H9 (cell line): ENCODE measurements at places on chromosomes 6 and 20.

DNA sequence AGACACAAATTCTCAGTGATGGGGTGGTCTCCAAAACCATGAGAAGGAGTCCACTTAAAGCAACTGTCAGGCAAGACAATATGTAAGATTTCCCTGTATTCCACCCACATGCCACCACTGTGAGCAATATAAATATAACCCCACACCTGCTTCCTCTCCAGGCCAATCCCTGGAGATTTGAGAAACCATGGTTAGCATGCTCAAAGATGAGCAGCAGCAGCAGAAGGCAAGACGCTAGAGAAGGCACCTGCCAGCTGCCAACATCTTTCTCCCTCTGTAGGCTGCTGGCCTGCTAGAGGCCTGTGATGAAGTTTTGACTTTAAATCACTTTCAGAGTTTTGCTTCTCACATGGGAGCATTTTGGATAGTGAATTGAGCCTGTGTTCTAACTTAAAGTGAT lies 7.9 kb upstream of the SOD2 start:
- no peak for DNase-seq

DNA sequence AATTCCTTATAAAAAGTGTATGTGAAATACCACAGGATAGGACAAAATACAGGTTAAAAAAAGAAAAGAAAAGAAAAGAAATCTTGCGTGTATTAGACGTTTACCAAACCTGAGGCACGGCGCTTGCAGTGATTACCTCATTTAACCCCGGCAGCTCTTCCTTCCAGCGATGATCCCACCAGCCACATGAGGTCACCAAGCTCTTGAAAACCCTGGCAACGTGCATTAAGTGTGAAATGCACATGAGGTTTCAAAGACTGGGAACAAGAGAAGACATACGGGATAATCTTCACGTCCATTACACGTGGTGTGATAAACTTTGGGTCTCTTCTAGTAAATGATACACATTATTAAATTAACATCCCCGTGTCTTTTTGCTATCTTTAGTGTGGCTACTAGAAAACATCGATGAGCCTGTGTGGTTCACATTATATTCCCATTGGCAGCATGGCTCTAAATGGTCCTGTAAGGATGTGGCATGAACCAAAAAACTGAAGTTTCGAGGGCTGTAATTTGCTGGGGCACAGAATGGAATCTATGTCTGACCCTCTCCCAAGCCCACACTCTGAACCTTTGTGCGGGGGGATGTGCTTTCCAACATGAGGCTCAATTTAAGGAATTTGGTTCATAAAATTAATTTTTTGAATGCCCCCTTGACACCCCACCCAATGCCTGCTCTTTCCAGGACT lies 59.2 kb upstream of the THBS2 start:
- no peak for DNase-seq

DNA sequence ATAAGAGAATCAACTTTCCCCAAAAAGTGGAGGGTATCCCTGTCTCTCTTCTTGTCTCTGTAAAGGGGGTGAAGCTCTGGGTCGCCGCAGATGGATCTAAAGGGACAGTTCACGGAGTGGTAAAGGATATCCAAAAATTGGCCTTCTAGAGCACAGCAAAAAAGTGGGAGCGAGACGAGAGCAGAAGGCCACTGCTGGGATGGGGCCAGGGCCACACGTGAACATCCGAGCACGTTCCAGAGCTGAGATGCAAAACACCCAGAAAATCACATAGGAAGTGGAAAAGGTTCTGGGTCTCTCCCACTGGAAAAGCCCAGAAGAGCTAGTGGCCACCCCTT lies 837 bp downstream of the TRAM2 start:
- DNase-seq: no peak

DNA sequence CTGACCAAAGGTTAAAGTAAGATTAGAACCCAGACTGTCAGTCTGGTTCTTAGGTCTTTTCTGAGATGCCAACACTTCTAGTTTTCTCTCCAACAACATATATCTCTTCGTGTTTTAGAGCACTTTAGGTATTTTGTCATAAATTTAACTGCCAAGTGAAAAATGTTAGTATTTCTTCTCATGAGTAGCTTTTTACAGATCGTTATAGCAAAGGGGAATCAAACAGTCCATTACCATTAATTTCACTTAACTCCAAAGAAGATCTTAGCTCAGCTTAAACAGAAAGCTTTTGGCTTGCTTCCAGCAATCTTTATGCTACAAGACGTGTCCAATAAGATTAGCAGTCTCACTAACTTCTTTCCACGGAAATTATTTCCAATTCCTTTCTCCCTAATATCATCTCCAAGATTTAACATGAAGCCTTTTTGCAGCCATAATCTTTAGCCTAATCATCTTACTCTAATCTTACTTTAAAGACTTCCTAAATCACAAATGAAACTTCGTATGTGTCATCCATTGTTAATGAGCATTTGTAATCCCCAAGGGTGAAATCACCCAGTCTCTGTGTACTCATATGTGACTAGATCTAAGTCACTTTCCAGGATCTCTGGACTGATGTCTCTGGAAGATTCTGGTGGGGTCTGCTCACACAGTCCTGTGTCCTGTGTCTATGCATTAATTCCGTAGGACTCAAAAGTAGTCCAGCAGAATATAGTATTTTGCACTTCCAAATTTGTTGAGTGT lies 38.7 kb downstream of the MOXD1 start:
- DNase-seq: no peak

DNA sequence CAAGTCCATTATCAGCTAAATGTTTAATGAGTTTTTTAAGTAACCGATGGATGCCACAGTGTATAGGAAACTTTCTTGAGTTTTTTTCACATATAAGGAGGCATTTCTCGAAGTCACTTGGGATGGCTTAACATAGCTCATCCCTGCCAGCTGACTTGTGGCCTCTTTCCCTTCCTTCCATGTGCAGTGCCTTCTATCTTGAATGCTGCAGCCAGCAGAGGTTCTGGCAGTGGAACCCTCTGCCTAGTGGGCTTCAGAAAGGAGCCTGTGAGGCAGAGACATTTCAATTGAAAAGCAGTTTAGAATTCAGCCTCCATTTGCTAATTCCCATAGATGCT lies 51.9 kb downstream of the AKAP12 start:
- DNase-seq: no peak

- no peak for DNase-seq
These were observed 193.6 kb upstream of the SLC24A3 start for GRCh38 chr20:19018881-19019280.

DNA sequence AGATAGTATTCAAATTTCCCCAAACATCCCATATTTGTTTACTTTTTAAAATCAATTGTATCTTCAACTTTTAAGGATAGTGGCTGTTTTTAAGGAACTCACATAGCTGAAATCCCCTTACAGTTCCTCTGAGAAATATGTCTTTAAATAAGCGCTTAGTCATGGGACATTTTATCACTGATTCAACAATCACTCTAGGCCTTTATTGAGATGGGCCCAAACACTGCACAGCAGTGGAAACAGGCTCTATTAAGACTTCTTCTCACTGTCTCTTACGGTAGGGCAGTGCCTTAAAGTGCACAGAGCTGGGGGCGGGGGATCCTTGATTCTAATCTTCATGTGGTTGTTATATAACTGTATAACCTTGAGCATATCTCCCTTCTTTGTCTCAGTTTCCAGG lies 59.8 kb upstream of the RREB1 start:
- DNase-seq: no peak

DNA sequence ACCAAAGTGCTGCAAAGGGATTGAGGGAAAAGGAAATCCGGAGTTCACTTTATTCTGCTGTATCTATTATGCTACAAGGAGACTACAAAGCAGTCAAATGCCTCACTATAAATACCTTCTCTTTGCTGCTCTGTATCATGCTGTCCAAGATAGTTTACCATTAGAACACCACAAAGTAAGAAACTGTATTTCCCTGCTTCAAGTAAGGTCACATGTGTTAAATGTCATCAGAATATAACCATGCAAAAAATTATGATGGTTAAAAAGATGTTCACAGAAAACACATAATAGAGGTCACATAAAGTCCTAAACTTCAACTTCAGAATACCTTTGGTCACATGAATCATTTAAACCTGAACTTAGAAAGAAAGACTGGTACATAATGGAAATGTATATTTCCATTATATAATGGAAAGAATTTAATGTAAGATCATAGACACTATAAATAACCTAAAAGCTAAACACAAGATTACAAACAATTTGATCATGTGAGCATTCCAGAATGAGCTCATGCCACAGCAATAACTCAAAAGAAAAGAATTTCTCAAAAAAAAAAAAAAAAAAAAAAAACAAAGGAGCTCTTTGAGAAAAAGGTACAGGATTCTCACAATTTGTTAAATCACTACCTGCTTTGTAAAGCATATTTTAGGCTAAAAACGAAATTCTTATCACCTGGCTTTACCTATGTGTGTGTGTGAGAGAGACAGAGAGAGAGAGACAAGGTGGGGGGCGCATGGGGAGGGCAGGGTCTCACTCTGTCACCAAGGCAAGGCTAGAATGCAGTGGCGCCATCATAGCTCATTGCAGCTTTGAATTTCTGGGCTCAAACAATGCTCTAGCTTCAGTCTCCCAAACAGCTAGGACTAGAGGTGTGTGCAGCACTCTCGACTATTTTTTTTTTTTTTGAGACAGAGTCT lies 58.7 kb downstream of the KIF13A start:
- DNase-seq: no peak

GRCh38 chr20:53047203-53047602 lies 75.0 kb downstream of the TSHZ2 start:
- no peak for DNase-seq

- DNase-seq: peak; percentile 91
These were observed 40.5 kb downstream of the THBS2 start for GRCh38 chr6:169212897-169213813.

DNA sequence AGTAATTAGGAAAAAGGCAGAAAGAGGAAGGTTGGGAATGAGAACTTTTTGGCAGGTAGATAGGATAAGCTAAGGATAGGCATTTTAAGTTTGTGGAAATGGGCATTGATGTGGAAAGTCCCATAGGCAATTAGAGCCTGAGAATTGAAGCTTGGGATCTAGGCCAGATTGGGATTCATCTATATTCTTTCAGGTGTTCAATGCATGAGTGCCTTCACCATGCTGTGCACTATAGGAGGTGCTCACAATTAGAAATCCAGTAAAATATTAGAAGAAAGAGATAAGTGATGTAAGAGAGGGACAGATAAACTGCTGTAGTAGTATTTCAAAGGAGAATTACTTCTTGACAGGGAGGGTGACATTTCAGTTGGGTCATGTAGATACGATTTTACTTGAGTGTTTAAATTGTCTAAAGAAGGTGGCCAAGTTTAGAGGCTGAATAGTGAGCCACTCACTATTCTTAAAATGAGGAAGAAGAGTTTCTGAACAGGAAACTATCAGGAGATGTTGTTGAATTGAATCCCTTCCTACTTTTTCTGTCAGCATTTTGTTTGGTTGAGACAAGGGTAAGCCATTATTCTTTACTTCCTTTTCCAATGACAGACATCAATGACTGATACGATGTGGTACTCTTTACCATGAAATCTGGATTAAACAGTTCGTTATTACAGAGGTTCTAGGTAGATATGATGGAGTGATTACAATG lies 31.0 kb upstream of the CTAGE9 start:
- no peak for DNase-seq

GRCh38 chr6:104014163-104014959 lies 845.4 kb downstream of the HACE1 start:
- no peak for DNase-seq

GRCh38 chr20:57680131-57680716 lies 29.6 kb downstream of the PMEPA1 start:
- DNase-seq: no peak

DNA sequence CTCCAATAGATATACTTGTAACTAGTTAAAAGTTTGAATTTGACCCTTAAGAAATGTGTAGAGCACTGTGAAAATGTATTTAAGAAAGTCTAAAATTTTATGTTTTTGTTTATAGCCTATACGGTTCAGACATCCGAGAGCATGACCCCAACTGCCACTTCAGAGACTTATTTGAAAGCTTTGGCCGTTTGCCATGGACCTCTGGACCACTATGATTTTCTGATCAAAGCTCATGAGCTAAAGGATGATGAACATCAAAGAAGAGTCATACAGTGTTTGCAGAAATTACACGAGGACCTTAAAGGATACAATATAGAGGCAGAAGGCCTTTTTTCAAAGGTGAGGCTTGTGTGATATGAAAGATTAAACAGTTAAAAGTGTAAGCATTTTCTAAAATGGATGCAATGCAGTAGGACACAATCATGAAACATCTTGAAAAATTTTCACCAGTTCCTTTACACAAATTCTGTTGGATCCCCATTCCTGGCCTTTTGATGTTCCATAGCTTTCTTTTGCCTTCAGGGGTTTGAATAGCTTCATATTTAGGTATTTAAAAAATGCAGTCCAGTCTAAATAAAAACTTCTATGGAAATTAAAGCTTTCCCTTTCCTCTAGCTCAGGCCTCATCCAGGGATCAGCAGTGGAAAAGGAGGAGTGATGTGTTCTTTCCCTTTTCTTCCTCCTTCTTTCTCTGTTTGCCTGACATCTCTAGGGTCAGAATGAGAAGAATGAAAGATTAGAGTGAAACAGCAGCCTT lies 29.0 kb downstream of the AFG1L start:
- no peak for DNase-seq

DNA sequence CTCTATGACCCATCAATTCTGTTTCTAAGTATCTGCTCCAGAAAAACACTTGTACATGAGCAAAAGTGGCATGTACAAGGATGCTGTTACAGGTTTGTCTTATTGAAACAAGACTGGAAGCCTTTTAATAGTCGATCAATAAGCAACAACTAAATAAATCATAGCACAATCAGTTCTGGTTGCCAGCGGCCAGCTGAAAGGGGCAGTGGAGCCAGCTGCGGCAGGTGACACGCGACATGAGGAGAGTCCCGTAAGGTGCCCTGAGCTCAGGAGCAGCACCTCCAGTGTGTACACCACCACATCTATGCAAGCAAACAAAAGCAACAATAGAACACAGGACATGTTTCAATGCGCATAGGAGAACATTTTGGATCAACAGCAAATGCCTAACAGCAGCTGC lies 20.7 kb upstream of the NNAT start:
- DNase-seq: peak; percentile 17

DNA sequence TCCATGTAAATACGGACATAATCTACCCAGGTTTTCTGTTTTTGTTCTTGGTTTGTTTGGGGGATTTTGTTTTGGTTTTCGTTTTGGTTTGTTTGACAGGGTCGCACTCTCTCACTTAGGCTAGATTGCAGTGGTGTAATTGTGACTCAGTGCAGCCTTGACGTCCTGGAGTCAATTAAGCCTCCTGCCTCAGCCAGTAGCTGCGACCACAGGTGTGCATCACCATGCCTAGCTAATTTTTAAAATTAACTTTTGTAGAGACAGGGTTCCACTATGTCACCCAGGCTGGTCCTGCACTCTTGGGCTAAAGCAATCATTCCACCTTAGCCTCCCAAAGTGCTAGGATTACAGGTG lies 37.8 kb upstream of the EYA4 start:
- no peak for DNase-seq

GRCh38 chr6:100573166-100573565 lies 108.4 kb upstream of the SIM1 start:
- no peak for DNase-seq
